Heart right ventricle (tissue), 16 donors: ENCODE measurements at places on chromosomes 3 and 15.
A peak's percentile ranks its signal among the peaks of the same experiment; 100 is the strongest.

- H3K36me3 ChIP-seq: no peaks in the 10 kb centered on the region
- no peaks in the 10 kb centered on the region for H3K4me1 ChIP-seq
- no peak for DNase-seq
- H3K27ac ChIP-seq: no peak overlapping the region
- no peak overlapping the region for H3K4me3 ChIP-seq
Observed at GRCh38 chr3:186708983-186709679, 8.0 kb upstream of the KNG1 start.

- DNase-seq: no peak
- H3K4me3 ChIP-seq: no peak overlapping the region
- H3K4me1 ChIP-seq: peaks cover 8% of the 10 kb centered on the region
- H3K36me3 ChIP-seq: no peaks in the 10 kb centered on the region
Observed at GRCh38 chr15:31065824-31066223, 35.7 kb downstream of the TRPM1 start.

- no peaks in the 10 kb centered on the region for H3K36me3 ChIP-seq
- no peak overlapping the region for H3K4me3 ChIP-seq
- DNase-seq: no peak
- no peaks in the 10 kb centered on the region for H3K27me3 ChIP-seq
- H3K27ac ChIP-seq: no peak overlapping the region
- peaks cover 7% of the 10 kb centered on the region for H3K4me1 ChIP-seq
Observed at GRCh38 chr3:24686808-24687207, 192.2 kb upstream of the THRB start.

DNA sequence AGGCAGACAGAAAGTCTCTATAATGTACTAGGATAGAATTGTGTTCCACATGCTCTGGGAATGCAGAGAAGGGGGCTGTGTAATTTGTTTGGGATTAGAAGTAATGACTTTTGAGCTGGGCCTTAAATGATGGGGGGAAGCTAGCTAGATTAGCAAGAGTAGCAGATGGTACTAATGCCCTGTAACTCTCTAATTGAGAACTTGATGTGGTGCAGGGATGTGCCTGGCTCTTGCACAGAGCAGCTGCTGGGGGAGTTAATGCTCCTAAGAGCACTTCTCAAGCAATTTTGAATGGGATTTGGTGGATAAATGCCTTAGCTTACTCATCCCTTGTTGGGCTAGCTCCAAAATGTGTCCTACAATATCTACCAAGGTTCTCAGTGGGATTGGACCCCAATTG, 12.4 kb upstream of the SYN2 start:
- H3K27me3 ChIP-seq: no peaks in the 10 kb centered on the region
- H3K27ac ChIP-seq: no peak overlapping the region
- no peak overlapping the region for H3K4me3 ChIP-seq

DNA sequence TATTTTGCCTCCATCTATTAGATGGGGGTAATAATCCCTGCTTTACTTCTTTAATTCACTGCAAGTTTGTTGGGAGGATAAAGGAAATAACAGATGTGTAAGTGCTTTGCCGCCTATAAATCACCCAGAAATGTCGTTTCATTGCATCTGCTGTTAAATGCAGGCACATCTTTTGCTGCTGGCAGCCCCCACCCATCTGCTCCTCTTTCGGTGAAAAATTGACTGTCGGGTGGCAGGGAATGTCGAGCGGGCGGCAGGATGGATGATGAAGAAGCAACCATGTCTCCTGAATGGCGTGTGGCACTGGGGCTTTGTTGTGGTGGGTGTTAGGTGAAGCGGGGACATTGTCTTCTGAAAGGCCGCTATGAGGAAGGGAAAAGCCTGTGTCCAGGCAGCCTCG, 543 bp upstream of the REC114 start:
- no peaks in the 10 kb centered on the region for H3K27me3 ChIP-seq
- H3K36me3 ChIP-seq: no peaks in the 10 kb centered on the region
- no peak overlapping the region for H3K4me3 ChIP-seq

DNA sequence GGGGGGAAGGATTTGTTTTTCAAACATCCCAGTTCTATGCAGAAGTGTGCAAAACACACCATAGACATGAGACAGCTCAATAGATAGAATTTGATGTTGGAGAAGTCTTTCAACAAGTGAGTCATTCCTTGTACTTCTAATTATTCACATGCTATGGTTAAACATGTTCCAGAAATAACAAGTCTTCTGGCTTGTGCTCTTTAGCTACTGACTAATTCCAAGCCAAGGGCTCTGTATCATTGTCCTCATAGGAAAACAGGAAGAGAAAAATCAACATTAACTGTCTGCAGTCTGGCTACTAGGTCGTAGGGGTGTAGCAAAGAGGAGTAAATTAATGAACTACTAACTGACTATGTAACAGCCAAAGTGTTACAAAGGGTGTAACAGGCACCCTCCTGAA, 25.8 kb downstream of the LDHAL6B start:
- H3K27ac ChIP-seq: no peak overlapping the region
- no peak for DNase-seq
- H3K27me3 ChIP-seq: no peaks in the 10 kb centered on the region
- H3K36me3 ChIP-seq: no peaks in the 10 kb centered on the region
- H3K4me1 ChIP-seq: peaks cover 34% of the 10 kb centered on the region

GRCh38 chr3:126961191-126961790, 21.6 kb upstream of the PLXNA1 start:
- H3K36me3 ChIP-seq: no peaks in the 10 kb centered on the region
- peak; percentile 76 for DNase-seq
- H3K27ac ChIP-seq: peak overlapping the region; percentile 22
- no peaks in the 10 kb centered on the region for H3K27me3 ChIP-seq

DNA sequence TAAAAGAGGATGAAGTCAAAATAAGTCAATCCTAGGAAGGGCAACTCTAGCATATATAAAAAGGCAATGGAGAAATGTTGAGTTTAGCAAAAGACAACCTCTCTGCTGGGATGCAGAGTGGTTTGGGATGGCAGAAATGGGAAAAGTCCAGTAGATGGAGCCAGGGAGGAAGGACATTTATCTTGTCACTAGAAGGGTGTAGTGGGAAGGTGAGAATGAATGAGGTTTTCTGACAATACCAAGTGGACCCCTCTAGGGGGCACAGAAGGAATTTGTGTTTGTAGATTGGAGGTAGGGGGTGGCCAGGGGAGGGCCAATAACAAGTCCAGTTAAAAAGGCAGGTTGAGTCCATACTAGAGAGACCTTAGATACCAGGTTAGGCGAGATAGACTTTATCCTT, 80.0 kb downstream of the THSD4 start:
- no peak overlapping the region for H3K4me3 ChIP-seq
- H3K36me3 ChIP-seq: no peaks in the 10 kb centered on the region
- H3K27me3 ChIP-seq: no peaks in the 10 kb centered on the region
- H3K27ac ChIP-seq: no peak overlapping the region
- no peak for DNase-seq
- H3K4me1 ChIP-seq: no peaks in the 10 kb centered on the region

DNA sequence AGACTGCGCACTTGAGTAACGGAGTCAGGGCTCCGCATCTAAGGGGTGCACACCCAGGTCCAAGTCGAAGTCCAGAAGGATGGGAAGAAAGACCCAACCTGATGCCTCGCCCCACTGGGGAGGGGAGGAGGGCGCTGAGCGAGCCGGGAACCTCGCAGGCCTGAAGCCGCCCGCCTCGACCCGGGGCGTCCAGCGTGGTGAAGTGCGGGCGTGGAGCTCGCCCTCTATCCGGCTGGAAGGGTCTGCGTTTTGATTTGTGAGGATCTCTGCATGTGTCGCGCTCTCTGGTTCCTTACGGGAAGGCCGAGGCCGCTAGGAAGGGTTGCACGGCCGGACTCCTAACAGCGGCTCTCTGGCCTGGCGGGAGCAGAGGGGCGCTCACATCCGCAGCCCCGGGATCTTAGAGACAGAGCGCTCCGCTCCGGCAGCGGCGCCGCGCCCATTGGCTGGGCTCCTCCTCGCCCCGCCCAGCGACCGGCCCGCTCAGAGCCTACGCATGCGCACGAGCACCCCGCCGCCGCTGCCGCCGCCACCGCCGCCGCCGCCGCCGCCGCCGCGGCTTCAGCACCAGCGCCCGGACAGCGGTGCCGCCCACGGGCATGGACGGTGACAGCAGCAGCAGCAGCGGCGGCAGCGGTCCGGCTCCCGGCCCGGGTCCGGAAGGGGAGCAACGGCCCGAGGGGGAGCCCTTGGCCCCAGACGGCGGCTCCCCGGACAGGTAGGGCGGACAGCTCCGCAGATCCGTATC, at the start of gene DISP2:
TSS of gene DISP2 (plus strand) at position 497 of the 748 bp plus-strand sequence. CDS start at position 600, 103 bp downstream.
- H3K36me3 ChIP-seq: no peaks in the 10 kb centered on the region
- H3K27me3 ChIP-seq: peaks cover 4% of the 10 kb centered on the region
- H3K27ac ChIP-seq: no peak within 1 kb of the TSS
- peak; percentile 92 for DNase-seq
- H3K4me3 ChIP-seq: peak within 1 kb of the TSS; percentile 48
- H3K4me1 ChIP-seq: peaks cover 22% of the 10 kb centered on the region

DNA sequence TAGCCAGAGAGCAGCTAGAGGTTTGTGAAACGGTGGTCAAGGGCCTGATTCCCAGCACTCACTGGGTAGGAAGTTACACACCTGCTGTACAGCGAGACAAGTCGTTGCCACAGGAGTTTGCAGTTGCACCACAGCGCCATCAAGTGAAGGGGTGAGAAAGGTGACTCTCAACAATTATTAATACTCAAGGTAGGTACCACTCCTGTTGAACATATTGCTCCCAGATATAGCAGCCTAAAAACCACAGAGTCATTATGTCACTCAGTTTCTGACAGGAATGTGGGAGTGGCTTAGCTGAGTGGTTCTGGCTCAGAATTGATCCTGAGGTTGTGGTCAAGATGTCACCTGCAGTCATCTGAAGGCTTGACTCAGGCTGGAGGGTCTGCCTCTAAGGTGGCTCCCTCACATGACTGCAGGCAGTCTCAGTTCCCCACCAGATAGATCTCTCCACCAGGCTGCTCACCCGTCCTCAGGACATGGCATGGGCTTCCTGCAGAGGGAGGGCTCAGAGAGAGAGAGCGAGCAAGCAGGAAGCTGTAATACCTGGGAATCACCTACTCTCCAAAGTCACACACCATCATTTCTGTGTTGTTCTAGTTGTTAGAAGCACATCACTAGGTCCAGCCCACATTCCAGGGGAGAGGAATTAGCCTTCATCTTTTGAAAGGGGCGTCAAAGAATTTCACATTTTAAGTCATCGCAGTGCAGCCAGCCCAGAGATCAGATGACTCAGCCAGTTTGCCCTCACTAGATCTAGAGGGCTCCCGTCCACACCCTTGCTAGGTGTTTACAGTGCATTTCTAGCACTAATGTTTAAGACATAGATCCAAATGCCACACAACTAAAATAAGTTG, 17.0 kb upstream of the ANO10 start:
- H3K36me3 ChIP-seq: no peaks in the 10 kb centered on the region
- H3K27ac ChIP-seq: no peak overlapping the region
- H3K4me3 ChIP-seq: no peak overlapping the region
- no peaks in the 10 kb centered on the region for H3K4me1 ChIP-seq

DNA sequence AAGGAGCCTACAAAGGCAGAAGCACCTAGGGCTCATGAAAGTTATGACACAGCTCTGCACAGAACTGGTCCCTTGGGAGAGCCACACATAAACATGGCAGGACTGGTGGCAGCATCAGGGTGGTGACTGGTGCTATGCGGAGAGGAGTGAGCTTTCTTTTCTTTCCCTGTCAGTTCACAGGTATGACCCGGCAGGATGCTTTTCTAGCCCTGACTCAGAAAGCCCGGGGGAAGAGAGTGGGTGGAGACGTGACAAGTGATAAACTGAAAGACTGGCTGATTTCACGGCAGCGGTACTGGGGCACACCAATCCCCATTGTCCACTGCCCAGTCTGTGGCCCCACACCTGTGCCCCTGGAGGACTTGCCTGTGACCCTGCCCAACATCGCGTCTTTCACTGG, 103.0 kb downstream of the LARS2 start:
- no peaks in the 10 kb centered on the region for H3K27me3 ChIP-seq
- H3K4me3 ChIP-seq: no peak overlapping the region
- no peak for DNase-seq
- no peak overlapping the region for H3K27ac ChIP-seq
- H3K36me3 ChIP-seq: peaks cover 67% of the 10 kb centered on the region
- H3K4me1 ChIP-seq: no peaks in the 10 kb centered on the region

GRCh38 chr3:52099001-52099401, 42.6 kb upstream of the DUSP7 start:
- H3K27me3 ChIP-seq: no peaks in the 10 kb centered on the region
- peaks cover 6% of the 10 kb centered on the region for H3K36me3 ChIP-seq
- H3K4me1 ChIP-seq: peaks cover 12% of the 10 kb centered on the region
- H3K4me3 ChIP-seq: no peak overlapping the region
- peak overlapping the region; percentile 43 for H3K27ac ChIP-seq

GRCh38 chr15:86154705-86155104, 75.0 kb downstream of the AGBL1 start:
- H3K36me3 ChIP-seq: no peaks in the 10 kb centered on the region
- H3K27me3 ChIP-seq: no peaks in the 10 kb centered on the region
- no peak for DNase-seq
- H3K4me3 ChIP-seq: no peak overlapping the region
- H3K4me1 ChIP-seq: no peaks in the 10 kb centered on the region
- H3K27ac ChIP-seq: no peak overlapping the region

- no peaks in the 10 kb centered on the region for H3K36me3 ChIP-seq
- no peak for DNase-seq
Observed at GRCh38 chr15:27466758-27467157, 495.8 kb downstream of the GABRG3 start.
